Cerebellum (tissue), 4 donors: ENCODE measurements at places on chromosomes 4 and X. TPM values are rescaled to one million over a fixed set of nuclear protein-coding genes. Genes with fewer than 3 reads are reported as not detected.

ING2 gene
- 17.1 TPM for total RNA-seq

FRG2 gene
- not detected for total RNA-seq

FGG gene
- 0.64 TPM for total RNA-seq

CXorf51A gene
- not detected for total RNA-seq

NPY2R gene
- total RNA-seq, result 0.91 TPM

USP27X gene
- total RNA-seq, result 8.2 TPM

IL15 gene
- 1.1 TPM for total RNA-seq

PWWP3B gene
- 1.00 TPM for total RNA-seq

BMPR1B gene
- 26.0 TPM for total RNA-seq
